ENCODE measurements at places on chromosomes 11 and 22.

DNA sequence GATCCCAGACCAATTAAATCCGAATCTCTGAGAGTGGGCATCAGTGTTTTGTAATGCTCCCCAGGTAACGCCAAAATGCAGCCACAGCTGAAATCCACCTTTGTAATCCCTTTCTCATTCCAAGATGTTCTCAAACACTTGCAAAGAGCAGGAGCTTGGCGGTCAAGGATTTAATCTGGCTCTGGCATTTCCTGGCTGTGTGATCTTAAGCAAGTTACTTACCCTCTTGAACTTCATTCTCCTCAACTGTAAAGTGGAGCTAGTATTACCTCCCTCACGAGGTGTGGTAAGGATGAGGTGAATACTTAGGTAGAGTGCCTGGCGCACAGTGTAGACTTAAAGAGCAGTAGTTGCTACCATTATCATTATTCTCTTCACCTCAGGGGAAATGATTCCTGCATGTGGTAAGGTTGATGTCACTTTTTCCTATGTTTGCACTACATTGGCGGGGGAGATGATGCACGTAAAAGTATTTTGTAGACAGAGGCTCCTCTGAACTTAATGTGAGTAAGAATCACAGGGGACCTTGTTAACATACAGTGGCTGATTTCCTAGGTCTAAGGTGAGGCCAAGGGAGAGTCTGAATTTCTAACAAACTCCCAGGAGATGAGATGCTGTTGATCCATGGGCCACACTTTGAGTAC, 210.4 kb upstream of the PITPNB start:
- DNase-seq: no peak

GRCh38 chr11:62115085-62115694, 8.6 kb upstream of the INCENP start:
- DNase-seq: no peak

DNA sequence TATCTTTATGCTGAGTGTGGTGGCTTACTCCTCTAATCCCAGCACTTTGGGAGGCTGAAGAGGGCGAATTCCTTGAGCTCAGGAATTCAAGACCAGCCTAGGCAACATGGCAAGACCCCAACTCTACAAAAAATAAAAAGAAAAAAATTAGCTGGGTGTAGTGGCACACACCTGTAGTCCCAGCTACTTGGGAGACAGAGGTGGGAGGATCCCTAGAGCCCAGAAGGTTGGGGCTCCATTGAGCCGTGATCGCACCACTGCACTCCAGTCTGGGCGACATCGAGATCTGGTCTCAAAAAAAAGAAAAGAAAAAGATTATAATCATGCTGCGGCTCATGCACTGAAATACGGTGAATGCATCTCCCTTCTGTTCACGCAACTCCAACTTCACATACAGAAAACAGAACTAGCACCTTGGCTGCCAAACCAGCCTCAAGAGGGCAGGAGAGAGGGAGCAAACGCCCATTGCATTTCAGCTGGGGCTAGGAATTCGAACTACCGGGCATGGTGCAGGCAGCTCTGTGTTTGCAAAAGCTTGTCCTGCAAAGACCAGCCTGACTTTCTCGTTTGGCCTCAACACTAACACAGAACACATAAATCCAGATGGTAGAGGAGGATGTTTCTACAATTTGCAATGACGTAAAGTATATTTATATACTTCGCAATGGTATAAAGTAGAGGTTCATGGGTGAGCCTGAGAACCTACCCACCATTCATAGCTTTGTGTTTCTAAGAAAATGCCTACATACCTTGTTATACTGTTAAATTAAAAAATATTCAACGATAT, 6.3 kb upstream of the SYNGR1 start:
- DNase-seq: peak; percentile 65

DNA sequence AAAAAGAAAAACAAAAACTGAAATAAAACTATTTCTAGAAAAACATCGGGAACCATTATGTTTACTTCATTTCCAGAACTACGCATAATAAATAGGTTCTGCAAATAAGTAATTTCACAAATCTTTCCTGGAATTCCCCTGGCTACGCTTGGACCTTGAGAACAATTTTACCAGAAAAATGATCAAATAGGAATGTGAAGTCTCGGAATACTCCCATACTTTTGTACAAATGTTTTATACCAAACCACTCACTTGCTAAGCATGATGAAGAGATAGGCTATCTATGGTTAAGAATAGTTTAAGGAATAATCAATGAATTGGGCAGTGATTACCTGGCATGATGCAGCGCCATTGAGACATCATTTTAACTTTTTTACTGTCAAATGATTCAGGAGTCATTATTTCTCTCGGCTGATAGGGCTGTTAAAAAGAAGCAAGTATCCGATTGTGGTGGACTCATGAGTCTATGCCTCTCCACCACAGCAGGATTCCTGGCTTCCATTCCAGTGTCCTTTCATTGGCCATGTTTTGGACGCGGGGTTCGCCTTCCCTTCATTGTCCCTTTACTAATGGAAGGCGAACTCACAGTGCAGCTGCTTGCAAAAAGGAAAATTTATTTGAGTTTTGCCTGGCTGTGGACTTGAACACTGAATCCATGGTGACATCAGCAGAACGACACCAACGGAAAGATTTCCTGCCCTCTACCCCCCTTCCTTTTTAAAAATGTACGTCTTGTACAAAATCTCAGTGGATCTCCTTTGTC, 39.9 kb upstream of the BLID start:
- no peak for DNase-seq

- DNase-seq: no peak
Observed at GRCh38 chr11:86150847-86151173, 81.9 kb upstream of the PICALM start.

GRCh38 chr22:36874736-36875135, 13.9 kb downstream of the NCF4 start:
- no peak for DNase-seq

DNA sequence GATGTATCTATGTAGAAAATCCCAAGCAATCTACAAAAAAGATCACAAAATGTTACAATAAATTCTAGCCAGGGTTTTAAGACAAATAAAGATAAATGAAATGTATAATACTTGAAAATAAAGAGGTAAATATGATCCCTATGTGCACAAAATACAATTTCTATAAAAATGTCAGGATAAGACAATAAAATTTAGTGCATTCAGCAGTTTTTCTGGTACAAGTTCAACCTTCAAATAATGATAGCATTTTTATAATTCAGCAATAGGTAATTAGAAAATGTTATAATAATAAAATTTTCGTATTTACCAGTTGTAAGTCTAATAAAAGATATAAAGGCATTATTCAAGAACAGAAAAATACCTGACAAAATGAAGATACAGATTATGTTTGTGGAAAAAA, 726.8 kb upstream of the FAT3 start:
- no peak for DNase-seq

GRCh38 chr11:77046060-77046501, 11.9 kb downstream of the B3GNT6 start:
- no peak for DNase-seq

- peak; percentile 50 for DNase-seq
Observed at GRCh38 chr22:20803696-20804324, 29.9 kb downstream of the SERPIND1 start.

DNA sequence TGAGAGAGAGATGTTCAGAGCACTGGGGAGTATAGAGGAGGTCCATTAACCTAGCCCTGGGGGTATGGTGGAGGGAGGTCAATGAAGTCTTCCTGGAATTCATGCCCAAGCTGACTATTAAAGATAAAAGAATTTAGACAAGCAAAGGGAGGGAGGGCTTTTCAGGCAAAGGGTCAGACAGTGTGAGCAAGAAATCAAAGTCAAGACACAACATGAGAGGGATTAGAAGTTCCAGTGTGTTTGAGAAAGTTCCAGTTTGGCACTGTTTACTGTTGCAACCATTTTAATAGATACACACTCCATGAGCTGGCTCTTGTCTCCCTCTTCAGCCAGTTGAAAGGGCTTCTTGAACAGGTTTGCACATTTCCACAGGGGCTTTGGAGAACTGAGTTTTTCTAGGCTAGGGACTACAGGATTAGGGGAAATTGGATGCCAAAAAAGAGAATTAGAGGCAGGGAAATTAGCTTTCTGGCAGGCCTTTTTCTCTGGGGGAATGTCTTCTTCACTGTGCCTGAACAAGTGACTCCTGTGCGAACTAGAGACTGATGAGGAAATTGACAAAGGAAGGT, 14.7 kb upstream of the NNMT start:
- peak; percentile 81 for DNase-seq

GRCh38 chr11:58788355-58789023, 56.0 kb downstream of the GLYATL2 start:
- DNase-seq: peak; percentile 33

- DNase-seq: peak; percentile 91
Observed at GRCh38 chr11:69640995-69641581, at the start of gene CCND1. CCND1 (plus strand) TSS chr11:69641156; CDS start chr11:69641314, 158 bp downstream.

GRCh38 chr22:45880716-45881523, 96.0 kb downstream of the WNT7B start:
- DNase-seq: no peak

GRCh38 chr11:45538363-45538762, 127.1 kb downstream of the CHST1 start:
- DNase-seq: no peak

DNA sequence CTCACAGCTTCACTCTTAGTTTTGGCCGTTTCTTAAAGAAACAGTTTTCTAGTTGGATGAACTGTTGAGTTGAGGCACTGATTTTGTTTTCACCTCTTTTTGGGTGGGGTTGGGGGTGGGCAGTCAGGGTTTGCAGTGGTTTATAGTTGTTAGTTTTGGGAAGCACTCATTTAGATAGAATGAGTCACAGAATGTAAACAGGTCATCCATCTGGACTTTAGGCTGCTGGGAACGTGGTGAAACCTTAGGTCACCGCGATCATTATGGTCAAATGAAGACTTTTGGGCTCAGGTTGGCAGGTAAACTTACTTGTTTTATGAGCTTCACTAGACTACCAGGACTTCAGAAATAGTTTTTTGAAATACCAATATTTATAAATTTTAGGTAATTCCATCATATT, 48.4 kb downstream of the CSTPP1 start:
- peak; percentile 31 for DNase-seq

GRCh38 chr11:15969701-15970329, 386.5 kb downstream of the SOX6 start:
- DNase-seq: peak; percentile 93

- no peak for DNase-seq
Observed at GRCh38 chr11:74092425-74092824, 78.4 kb downstream of the C2CD3 start.

- DNase-seq: peak; percentile 24
Observed at GRCh38 chr22:31286360-31287255, 5.7 kb downstream of the PIK3IP1 start.

DNA sequence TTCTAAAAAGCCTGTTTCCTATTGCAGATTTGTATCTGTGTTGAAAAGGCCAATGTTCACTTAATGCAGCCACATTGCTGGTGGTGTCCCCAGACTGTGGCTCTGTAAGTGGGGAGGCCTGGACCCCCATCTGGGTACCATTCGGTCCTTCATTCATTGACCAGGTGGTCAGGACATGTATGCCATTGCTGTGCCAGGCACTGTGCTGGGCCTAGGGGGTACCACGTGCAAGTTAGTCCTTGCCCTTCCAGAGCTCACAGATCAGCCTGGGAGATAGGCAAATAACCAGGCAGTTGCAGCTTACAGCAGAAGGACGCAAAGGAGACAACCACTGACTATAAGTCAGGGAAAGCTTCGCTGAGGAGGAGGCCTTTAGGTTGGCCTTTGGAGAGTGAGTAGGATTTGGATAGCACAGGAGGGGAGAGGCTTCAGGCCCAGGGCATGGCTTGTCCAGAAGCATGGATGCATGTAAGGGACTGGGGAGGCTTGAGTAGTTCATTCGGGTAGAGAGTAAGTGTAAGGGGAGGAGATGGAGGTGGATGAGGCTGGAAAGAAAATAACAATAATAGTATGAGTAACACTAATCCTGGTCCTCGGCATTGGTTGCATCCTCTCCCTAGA, 5.0 kb downstream of the PRDM11 start:
- no peak for DNase-seq

GRCh38 chr11:12092714-12093113, 17.7 kb upstream of the MICAL2 start:
- no peak for DNase-seq

DNA sequence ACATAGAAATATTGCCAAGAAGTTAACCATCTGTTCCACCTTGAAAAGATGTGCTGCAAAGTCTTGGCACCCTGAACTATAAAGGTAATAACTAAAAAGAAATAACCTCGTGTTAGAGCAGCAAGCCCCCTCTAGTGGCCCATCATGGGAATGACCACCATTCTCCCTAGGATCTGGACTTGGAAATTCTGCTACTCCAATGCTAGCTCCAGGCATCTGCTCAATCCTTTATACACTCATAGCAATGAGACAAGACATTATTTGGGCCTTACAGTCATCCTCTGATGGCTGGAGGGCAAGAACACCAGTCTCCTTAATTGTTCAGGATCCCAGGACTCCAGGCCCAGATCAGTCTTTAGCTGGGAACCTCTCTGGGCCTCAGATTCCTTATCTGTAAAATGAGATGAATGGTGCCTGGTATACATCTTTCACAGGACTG, 76.0 kb downstream of the CWC15 start:
- peak; percentile 69 for DNase-seq

DNA sequence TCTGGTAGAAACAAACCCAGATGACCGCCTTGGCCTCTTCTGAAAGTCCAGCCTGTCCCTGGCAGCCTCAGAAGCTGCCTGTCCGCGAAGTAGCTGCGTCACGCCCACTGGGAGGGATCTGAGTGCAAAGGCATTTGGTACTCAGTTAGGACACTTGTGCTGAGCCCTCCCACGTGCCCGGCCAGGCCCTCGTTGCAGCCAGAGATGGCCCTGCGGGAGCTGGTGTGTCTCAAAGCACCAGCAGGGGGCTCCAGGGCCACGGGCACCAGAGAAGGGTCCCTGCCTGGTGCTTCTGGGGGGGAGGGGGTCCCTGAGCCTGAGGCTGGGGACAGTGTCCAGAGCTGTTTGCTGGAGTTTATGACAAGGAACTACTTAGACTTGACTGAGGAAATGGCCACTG, 5.8 kb downstream of the SELENOO start:
- peak; percentile 87 for DNase-seq

- no peak for DNase-seq
Observed at GRCh38 chr11:67689178-67689577, 14.8 kb upstream of the ALDH3B2 start.

DNA sequence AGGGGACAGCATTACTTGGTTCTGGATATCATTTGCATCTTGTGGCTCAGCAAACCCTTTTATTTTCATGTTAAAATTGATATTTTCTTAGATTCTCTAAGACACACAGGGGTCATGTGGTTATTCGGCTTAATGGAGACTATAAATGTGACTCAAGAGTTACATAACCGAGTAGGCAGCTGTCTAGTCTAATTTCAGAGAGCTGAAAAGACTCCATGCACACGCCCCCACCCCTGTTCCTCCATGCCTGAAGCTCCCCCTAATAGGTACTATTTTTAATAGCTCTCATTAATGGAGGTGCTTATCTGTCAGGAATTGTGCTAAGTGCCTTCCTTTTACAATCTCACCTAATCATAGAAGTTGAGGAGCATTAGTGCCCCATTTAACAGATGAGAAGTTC, 189.2 kb upstream of the ARHGAP20 start:
- no peak for DNase-seq
